ENCODE measurements at places on chromosomes 16 and 17. TPM values are rescaled to one million over a fixed set of nuclear protein-coding genes. Genes with fewer than 3 reads are reported as not detected.

- DNase-seq, result no peak
Measured at GRCh38 chr17:21204935-21205334, 9.0 kb downstream of the TMEM11 start.

FOXN1 gene
- 3.0 TPM for total RNA-seq

- no peak for DNase-seq
Measured at GRCh38 chr17:64085650-64086005, 44.3 kb downstream of the ERN1 start.

AOC2 gene
- 0.79 TPM for total RNA-seq

DNA sequence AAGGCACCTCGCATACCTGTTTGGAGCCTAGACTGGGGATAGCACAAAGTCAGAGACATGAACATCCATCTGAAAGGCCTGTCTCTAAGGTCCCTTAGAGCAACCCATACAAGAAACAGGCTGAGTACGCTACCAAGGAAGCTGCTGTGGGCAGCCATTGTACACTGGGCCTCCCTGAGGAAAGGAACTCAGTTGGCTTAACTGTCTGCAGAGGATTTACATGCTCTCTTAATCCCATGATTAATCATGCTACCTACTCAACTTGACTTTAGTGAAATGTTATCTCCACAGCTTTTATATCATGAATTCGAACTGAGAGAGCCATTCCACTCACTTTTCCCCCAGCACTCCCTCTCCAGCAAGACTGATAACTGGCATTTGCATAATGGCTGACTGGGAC is 26.0 kb downstream of the PHLPP2 start:
- DNase-seq, result no peak

- no peak for DNase-seq
Measured at GRCh38 chr17:67606896-67607604, 110.7 kb upstream of the NOL11 start.

- no peak for DNase-seq
Measured at GRCh38 chr17:28702026-28702751, 9.5 kb downstream of the PROCA1 start.

DNA sequence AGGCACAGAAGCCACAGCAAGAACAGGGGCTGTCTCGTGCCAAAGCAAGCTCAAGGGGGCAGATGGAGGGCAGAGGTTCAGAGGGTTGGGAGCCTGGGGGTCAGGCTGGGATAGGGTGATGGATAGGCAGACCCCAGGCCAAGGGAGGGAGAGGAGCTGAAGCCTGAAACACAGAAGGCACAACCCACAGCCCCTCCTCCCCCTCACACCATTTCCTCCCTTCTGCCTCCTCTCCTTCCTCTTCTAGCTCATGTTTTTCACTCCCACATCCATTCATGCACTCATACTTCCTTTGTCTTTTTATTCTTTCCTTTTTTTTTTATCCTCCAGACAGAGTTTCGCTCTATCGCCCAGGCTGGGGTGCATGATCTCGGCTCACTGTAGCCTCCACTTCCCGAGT is 61.1 kb downstream of the SOCS1 start:
- no peak for DNase-seq

FOXL1 gene
- 0.30 TPM for total RNA-seq

- no peak for DNase-seq
Measured at GRCh38 chr17:75806822-75807500, 22.4 kb downstream of the UNK start.

- no peak for DNase-seq
Measured at GRCh38 chr16:72012607-72013006, 4.1 kb downstream of the DHODH start.

SPATA22 gene
- total RNA-seq, result 0.39 TPM

DNA sequence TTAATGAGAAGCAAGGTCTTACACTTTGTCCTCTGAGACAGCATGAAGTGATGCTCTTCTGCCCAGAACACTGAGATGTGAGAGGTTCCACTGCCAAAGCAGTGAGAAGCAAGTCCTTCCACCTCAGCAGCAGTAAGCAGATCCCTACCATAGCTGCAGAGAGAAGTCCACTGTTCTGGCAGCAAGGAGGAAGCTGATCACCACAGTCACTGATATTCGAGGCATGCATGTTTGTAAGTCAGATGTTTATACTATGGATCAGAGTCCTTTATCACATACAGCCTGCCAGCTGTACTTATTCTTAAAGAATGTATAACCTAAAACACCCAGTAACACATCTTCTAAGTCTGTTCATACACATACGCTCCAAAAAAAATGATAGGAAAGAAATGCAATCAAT is 18.2 kb upstream of the METTL2A start:
- no peak for DNase-seq

GSDMA gene
- total RNA-seq, result 21.1 TPM

CMTM1 gene
- total RNA-seq, result 2.0 TPM

DNA sequence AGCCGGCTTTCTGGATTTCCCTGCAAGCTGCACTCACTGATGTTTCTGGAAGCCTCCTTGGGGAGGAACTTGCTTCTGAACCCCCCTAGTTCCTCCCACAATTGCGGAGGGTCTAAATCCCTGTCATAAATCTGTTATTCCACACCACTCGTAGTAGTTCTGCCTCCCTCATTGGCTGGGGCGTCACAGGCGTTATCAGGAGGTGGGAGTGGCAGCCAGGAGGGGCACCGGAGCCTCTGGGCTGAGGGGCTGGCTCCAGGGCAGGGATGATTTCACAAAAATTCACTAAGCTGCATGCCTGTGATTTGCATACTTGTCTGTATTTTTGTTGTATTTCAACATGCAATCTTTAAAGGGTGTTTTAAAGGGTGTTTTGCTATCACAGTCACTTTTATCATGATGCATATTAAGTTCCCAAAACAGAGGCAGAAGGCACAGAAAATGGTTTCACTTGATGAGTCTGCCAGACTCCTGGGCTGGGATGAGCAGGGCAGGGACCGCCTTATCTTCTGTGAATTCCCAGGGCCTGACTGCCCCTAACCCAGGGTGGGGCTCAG is 176.2 kb upstream of the FOXF1 start:
- DNase-seq, result no peak

TMEM114 gene
- total RNA-seq, result not detected

- no peak for DNase-seq
Measured at GRCh38 chr16:3536851-3537250, 36.0 kb downstream of the CLUAP1 start.

SBK1 gene
- 1.3 TPM for total RNA-seq

ABCC6 gene
- 1.9 TPM for total RNA-seq

TP53TG3 gene
- not detected for total RNA-seq

C17orf75 gene
- 23.9 TPM for total RNA-seq

DNA sequence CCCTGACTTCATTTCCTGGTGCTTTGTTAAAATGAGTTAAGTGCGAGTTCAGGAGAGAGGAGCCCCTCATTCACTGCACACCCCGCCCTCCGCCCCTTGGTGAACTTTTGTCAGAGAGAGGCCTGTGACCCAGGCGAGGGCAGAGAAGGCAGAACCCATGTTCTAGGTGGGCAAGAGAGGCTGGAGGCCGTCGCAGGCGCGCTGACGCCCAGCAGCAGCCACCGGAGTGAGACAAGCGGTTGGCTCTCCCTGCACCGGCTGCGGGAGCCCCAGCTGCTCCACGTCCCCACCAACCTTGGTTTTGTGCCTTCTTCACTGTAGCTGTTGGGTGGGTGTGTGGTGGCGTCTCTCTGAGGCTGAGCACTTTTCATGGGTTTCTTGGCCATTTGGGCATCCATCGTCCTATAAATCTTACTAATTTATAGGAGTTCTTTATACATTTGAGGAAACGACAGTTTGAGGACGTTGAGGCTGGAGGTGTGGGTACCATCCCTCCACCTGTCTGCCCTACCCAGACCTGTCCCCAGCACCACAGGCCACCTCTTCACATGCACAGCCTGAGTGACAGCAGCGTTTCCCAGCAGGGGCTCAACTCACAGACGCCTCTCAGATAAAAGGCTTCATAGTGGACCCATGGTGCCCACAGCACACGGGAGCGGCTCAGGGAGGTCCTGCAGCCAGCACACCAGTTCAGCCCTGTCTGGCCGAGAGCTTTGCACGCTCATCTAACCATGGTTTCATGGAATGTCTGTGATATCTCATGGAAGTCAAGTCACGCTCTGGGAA is 45.2 kb upstream of the CBFA2T3 start:
- no peak for DNase-seq

CCL13 gene
- total RNA-seq, result 10.3 TPM

- DNase-seq, result no peak
Measured at GRCh38 chr16:52034830-52035229, 512.1 kb downstream of the TOX3 start.

TM4SF5 gene
- total RNA-seq, result not detected

DNA sequence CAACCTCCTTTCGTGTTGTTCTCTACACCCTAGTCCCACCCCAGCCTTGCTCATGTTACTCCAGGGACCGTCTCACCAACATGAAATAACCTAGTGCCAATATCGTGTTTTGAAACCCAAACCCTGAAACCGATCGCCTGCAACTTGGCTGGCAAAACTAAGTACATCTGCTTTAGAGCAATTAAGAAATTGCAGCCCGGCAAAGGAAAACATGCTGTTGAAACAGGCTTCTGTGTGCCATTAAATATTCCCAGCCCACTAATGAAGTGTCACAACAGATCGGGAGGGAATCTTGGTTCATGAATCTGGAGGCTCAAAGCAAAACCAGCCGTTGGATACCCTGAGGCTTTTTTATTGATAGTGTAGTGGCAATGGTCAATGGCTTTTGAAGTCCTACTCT is 48.3 kb upstream of the GPR139 start:
- DNase-seq, result no peak

GRCh38 chr16:10888320-10888937 is 11.4 kb downstream of the CIITA start:
- no peak for DNase-seq

DNA sequence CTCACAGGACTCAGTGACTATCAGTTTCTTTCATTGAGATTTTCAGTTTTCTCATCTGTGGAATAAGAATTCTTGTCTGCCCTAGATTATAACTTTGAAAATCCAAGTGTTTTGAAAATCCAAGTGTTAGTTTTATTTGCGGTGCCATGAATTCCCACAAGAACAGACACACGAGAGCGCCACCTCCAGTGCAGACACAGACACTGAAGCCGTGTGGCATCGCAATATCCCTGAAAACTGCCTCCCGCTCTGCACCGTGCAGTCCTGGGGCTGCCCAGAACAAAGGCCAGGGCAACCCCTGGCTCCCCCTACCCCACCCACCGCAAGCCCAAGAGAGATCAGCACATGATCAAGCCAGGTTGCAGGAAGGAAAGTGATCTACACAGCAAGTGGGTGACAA is 229.5 kb upstream of the ASIC2 start:
- no peak for DNase-seq

- no peak for DNase-seq
Measured at GRCh38 chr17:70344386-70345060, 175.2 kb downstream of the KCNJ2 start.

PPP1R1B gene
- 12.8 TPM for total RNA-seq

DNA sequence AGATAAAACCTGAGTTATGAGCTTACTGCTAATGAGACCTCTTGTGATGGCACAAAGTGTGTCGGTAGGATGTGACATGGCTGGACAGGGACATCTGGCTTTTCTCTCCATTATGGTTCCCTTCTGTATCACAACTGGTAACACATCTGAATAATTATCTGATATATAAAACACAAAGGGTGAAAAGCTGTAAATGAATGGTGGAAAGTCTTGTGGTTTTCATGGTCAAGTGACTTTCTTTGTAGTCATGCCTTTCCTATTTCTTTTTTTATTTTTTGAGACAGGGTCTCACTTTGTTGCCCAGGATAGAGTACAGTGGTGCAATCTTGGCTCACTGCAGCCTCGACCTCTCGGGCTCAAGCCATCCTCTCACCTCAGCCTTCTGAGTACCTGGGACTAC is 35.3 kb upstream of the ZFHX3 start:
- no peak for DNase-seq

SMIM36 gene
- not detected for total RNA-seq

All from skin of body (tissue), 3 donors.